Transverse colon (tissue), 4 donors: ENCODE measurements at places on chromosomes 7 and 10. TPM values are rescaled to one million over a fixed set of nuclear protein-coding genes. Genes with fewer than 3 reads are reported as not detected.

The XRCC2 gene
- 0.79 TPM for total RNA-seq

The GBX1 gene
- total RNA-seq: not detected

GRCh38 chr7:142108728-142109505 lies 2.6 kb upstream of the MGAM2 start:
- H3K4me3 ChIP-seq: no peak overlapping the region
- H3K36me3 ChIP-seq: no peaks in the 10 kb centered on the region
- peaks cover 9% of the 10 kb centered on the region for H3K4me1 ChIP-seq
- H3K27me3 ChIP-seq: no peaks in the 10 kb centered on the region
- no peak overlapping the region for H3K27ac ChIP-seq
- no peak for DNase-seq

The SFMBT2 gene
- 2.6 TPM for total RNA-seq

DNA sequence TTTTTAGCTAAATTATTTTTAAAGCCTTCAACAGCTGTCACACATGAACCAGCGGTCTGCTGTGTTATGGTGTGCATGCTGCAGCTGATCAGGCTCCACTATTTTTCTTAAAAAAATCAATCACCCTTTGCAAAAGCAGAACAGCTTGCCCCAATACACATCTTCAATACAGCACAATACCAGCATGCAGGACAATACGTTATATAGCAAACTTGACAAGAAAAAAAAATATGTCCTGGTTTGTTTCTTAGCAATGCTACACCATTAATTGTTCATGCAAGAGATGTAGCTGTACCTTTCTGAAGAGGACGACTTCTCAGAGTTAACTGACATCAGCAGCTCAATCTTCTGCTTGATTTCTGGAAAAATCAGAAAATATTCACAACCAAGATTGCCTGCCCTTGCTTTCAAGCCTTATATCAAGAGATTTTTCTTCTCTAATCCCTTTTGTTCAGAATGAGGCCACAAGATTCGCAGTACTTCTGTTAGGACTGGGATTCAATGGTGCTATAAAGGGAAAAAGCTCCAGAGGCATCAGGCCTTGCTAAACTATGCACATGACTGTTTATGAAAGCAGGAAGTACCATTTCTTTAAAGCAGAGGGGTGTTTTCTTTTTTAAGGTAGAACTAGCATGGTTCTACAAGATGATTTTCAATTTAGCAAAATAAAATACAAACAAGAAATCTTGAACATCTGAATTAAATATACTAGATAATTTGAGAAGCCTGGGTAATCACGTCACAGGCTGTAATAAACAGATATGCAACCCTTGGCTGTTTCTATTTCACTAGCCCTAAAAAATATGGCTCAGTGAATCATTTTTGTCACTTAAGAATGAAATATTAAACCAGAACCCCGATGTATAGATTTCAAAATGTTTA lies 120.0 kb downstream of the SRPK2 start:
- no peak for DNase-seq
- no peaks in the 10 kb centered on the region for H3K36me3 ChIP-seq
- peak overlapping the region; percentile 77 for H3K27ac ChIP-seq

GRCh38 chr7:157973971-157974677 lies 613.5 kb downstream of the PTPRN2 start:
- DNase-seq: no peak
- H3K4me1 ChIP-seq: no peaks in the 10 kb centered on the region
- no peak overlapping the region for H3K27ac ChIP-seq
- H3K27me3 ChIP-seq: no peaks in the 10 kb centered on the region

DNA sequence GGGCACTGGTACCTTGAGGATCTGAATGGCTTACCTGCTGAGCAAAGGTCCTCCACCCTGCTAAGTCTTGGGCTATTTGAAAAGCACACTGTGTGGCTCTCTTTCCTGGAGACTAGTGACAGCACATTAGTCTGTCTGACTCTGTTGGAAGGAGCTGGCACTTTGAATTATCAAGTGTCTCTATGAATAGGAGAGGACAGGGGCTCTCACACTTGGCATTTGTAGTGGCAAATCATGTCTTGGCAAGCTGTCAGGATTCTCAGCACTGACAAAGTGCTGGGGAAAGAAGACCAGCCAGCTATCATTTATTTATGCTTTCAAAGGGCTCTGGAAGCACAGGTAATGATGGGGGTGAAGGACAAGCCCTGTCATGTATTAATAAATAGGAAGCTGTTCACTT lies 62.8 kb downstream of the MTPN start:
- H3K27me3 ChIP-seq: no peaks in the 10 kb centered on the region
- no peak overlapping the region for H3K4me3 ChIP-seq
- H3K27ac ChIP-seq: no peak overlapping the region
- H3K4me1 ChIP-seq: no peaks in the 10 kb centered on the region

GRCh38 chr10:95319239-95319638 lies 28.4 kb upstream of the PDLIM1 start:
- H3K4me1 ChIP-seq: no peaks in the 10 kb centered on the region
- H3K4me3 ChIP-seq: no peak overlapping the region
- H3K27me3 ChIP-seq: no peaks in the 10 kb centered on the region
- peaks cover 4% of the 10 kb centered on the region for H3K36me3 ChIP-seq
- DNase-seq: no peak
- H3K27ac ChIP-seq: no peak overlapping the region
